ENCODE measurements at places on chromosomes 2 and 18.

- DNase-seq, result no peak
Observed at GRCh38 chr2:136645236-136645828, 120.0 kb upstream of the THSD7B start.

- DNase-seq, result no peak
Observed at GRCh38 chr2:164386231-164386630, 235.1 kb downstream of the GRB14 start.

GRCh38 chr2:128549094-128549493 lies 230.4 kb upstream of the HS6ST1 start:
- DNase-seq, result no peak

DNA sequence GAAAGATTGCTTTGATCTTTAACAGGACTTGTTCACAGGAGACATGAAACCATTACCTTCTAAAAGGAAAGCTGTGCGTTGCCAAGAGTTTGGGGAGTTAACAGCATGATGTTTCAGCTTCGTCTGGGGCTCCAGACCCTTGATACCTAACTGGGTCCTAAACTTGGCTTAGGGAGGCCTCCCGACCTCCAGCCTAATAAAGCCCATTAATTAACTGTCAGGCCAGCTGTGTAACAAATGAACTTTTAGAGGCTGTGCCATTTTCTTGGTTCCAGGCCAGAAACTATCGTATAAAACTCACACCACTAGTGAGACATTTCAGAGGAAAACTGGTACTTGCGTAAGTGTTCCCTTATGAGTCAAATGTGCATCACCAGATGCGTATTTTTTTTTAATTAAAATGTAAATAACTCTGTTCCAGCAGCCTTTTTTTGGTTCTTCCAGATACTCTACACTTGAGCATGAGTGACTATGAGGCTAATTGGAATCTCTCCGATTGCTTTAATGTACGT lies 236.5 kb downstream of the BCL2 start:
- no peak for DNase-seq

DNA sequence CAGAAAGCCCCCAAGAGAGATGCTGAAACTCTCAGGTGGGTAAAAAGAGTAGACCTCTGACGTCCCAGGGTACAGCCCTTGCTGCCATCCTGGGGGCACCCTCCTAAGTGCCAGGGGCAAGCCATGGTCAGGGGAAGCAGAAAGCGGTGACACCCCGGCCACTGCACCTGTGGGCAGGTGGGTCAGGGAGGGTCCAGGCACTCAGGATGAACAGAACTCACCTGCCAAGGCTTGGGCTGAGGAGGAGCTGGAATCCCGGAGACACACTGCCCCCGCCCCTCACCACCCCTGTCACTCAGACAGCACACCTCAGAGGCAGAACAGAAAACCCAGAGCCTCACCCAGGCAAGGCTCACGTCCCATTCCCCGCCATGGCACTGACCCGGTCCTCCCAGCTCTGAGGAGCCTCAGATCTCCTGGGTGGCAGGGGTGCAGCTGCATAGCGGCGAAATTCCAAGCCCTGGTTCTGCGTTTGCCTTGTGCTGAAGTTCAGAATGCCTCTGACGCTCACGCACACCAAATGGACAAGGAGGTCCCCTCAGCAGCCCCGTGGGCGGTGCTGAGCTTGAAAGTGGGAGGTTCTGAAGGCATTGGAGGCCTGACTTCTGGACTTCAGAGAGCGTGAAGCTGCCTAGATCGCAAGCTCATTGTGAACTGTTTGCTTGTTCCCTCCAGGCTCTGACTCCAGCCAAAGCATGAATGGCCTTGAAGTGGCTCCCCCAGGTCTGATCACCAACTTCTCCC lies 4.3 kb downstream of the GPR17 start:
- DNase-seq, result no peak

DNA sequence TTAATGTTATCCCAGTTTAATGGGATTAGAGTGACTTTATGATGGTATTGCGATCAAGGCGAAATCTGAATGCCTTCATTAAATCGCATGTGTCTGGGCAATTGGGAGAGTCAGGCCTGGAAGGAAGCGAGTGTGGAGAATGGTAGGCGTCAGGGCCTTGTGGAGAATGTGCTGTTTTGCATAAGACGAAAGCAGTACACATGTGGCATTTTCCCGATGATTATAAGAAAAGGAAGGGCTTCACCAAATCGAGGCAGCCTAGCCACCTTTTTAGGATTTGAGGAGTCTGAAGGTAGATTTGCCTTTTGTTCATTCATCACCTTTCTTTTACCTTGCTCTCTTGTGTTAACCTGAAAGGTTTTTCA lies 1.0 kb downstream of the ZNF532 start:
- DNase-seq, result no peak

DNA sequence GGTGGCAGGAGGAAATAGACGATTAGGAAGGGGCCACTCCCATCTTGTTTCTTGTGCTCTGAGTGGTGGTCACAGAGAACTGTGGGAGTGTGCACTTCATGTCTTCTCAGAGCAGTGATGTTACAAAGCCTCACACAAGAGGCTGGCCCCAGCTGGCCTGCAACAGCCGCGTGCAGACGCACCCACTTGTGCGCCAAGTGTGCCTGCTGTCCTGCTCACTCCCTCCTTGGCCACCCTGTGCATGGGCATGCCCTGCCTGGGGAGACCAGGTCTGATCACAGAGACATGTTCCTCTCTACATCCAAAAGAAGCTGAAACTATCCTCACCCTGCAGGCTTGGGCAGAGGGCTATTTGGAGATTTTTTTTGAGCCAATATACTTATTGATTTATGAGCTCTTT lies 108.4 kb downstream of the MRO start:
- no peak for DNase-seq

- DNase-seq, result no peak
Observed at GRCh38 chr2:85377083-85377482, 22.5 kb downstream of the ELMOD3 start.

DNA sequence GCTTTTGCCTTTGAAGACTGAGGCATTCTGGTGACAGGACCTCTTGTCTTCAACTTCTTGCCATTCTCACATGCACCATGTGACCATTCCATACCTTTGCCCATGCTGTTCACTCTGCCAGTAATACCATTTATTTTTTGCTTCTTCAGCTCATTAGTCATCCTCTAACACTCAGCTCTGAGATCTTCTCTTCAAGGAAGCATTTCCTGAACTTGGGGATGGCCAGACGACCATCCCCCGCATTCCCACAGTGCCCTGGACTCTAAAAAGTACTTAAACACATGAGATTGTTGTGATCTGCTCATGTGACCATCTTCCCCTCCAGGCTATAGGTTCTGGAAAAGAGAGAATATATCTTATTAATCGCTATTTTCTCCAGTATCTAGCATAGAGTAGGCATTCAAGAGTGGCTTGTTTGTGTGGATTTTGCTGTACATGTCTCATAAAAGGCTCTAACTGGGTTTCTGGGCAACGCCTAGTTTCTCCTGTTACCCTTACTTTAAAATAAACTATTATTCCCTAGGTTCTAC lies 33.9 kb downstream of the PAX3 start:
- DNase-seq, result no peak

GRCh38 chr2:37847792-37848191 lies 77.3 kb upstream of the RMDN2 start:
- no peak for DNase-seq

DNA sequence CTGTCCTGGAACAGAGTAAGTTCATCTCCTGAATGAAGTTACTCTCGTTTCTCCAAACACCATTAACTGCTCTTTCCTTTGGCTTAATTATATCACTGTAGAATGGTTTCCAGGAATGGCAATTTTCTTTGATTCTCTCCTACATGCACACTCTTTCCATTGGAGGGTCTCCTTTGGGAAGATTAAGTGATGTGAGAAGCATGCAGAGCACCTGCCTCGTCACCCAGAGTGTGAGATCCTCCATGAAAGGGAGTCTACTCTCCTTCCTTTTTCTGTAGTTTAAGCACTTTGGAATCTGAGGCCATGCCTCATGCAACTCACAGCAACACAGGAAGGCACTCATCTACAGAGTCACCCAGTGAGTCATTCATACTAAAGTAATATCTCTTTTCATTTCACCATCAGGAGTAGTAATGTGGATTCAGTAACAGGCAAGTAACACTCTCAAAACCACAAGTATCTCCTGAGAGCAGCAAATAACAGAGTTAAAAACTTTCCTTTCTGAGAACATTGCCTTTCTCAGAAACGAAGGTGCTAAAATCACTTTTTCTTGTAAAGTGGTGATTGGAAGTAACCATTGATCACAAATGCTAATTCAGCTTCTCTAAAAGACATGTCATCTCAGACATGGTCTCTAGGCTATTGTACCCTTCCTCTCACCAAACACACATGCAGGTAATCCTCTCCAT lies 52.8 kb upstream of the IL1RL1 start:
- DNase-seq, result no peak

- DNase-seq, result no peak
Observed at GRCh38 chr2:149278872-149279264, 51.5 kb upstream of the LYPD6 start.

Data from pons (tissue), 1 donor.